SK-N-SH (cell line): ENCODE measurements at places on chromosomes 4 and X. TPM values are rescaled to one million over a fixed set of nuclear protein-coding genes. Genes with fewer than 3 reads are reported as not detected.

The ERCC6L gene
- 1.5 and 1.8 TPM in 2 replicates for polyA plus RNA-seq

- no peak overlapping the region for H3K4me3 ChIP-seq
- peaks cover 13% of the 10 kb centered on the region; the same call in 1 of the 2 replicates for H3K4me1 ChIP-seq
- DNase-seq = no peak
- no peak overlapping the region for H3K27ac ChIP-seq
Observed at GRCh38 chr4:153472122-153473037, 6.2 kb downstream of the TMEM131L start.

DNA sequence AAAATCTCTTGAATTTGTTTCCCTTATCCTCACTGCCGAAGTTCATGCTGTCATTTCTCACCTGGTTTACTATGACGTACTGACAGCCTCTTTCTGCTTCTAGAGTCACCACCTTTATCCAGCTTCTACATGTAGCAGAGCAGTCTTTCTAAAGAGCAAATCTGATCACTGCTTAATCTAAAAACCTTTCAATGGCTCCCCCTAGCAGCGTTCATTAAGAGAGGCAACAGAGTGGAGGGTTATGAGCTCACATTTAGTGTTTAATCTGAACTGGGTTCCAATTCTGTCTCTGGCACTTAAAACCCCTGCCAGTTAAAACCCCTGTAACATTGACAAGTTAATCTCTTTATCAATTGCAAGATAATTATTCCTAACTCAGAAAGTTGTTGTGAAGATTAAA is 4.4 kb downstream of the RBPJ start:
- H3K4me1 ChIP-seq = peaks cover 19% of the 10 kb centered on the region
- no peak overlapping the region for H3K27ac ChIP-seq
- no peak overlapping the region for H3K4me3 ChIP-seq

The C4orf17 gene
- polyA plus RNA-seq = not detected in 2 replicates

DNA sequence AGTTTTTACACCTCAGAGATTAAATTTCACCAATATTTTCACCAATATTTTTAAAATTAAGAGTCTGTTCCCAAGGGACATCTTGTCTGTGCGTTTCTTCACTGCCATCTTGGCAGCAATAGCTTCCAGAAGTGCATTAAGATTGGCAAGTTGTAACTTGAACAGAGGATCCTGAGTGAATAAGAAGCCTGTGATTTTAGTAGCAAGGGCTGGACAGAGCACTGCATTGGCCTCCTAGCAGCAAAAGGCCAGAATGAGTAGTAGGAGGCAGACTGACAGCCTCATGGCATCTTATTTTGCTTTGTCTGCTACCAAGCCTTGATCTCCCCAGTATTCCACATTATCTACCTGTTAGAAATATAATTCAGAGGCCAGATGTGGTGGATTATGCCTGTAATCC is 138.4 kb downstream of the CPE start:
- H3K4me3 ChIP-seq = no peak overlapping the region
- peaks cover 7% of the 10 kb centered on the region for H3K4me1 ChIP-seq
- no peaks in the 10 kb centered on the region for H3K36me3 ChIP-seq

The SLIT2 gene
- 53.6 and 68.7 TPM in 2 replicates for polyA plus RNA-seq

DNA sequence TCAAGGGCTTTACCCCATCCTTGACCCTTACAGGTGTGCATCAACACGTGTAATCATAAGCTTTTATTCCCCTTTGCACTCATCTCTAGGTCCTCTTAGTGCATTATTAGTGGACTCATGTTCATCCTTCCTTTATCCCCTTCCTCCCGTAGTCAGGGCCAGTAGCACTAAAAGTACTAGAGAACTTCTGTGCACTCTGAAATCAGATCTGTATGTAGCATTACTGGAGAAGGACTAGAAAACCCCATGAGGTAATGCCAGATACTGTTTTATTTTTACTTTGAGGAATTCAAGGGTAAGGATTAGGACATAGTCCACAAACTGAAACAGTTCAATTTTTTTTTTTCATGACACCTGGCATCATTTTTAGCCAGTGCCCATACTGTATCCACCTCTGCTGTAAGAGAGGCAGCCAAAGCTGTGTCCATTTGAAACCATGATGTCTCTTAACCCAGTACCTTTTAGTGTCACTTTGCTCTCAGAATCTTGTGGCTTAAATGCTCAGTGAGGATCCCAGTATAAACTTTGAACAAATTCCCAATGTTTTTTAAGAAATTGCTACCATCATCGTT is 134.7 kb downstream of the FNIP2 start:
- no peaks in the 10 kb centered on the region for H3K27me3 ChIP-seq
- no peak overlapping the region for H3K4me3 ChIP-seq
- no peak for DNase-seq
- no peak overlapping the region for H3K27ac ChIP-seq
- H3K4me1 ChIP-seq = peaks cover 3% of the 10 kb centered on the region

The FAM184B gene
- not detected in 2 replicates for polyA plus RNA-seq

DNA sequence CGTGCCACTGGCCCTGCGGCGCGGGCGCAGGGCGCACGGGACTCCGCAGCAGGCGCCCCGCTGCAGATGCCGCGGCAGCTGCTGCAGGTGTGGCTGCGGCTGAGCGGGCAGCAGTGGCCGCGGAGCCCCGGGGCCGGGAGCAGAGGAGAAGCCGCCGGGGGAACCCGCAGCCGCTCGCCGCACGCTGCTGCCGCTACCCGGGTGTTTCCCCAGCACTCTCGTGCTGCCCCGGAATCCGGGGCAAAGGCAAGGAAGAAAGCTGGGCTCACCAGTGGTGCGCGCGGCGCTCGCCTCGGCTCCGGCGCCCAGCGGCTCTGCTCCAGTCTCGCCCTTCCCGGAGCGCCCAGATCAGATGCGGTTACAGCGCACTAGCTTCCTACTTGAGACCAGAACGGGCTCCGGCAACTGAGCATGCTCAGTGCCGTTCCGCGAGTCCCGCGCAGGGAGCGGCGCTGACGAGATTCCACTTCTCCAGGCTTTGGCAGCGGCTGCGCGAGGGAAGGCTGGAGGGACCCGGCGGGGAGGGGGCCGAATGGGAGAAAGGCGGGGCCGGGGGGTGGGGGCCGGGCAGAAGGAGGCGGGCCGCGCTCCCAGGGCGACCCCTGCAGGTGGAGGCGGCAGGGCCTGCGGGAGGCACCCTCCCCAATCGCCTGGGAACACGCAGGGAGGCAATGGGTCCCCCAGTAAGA is at the start of gene APBB2:
APBB2 (minus strand) TSS at position 407 of the 689 bp plus-strand sequence. CDS start 181,288 bp downstream, outside the sequence.
- peak within 1 kb of the TSS; percentile 75 for H3K4me3 ChIP-seq
- peak within 1 kb of the TSS; percentile 71 for H3K27ac ChIP-seq
- H3K36me3 ChIP-seq = no peaks in the 10 kb centered on the region
- H3K4me1 ChIP-seq = peaks cover 21% of the 10 kb centered on the region
- peak; percentile 98 for DNase-seq

DNA sequence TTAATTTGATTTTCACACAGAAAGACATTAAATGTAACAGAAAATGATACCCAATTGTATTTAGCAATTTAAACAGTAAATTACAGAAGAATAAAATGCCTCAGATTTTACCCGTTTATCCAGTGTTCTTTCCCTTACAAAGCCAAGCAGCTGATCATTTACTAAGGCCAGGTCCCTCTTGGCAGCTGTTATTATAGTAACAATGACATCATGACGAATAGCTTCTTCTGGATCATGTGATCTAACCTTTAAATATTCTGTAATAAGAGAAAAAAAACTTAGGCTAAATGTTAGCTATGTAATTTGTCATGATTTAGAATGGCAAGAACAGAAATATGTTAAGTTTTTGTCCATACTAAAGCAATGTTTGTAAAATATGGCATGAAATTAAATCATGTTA is 69.4 kb downstream of the PDS5A start:
- H3K27ac ChIP-seq = no peak overlapping the region
- H3K4me3 ChIP-seq = no peak overlapping the region
- H3K36me3 ChIP-seq = peaks cover 33% of the 10 kb centered on the region
- DNase-seq = no peak

DNA sequence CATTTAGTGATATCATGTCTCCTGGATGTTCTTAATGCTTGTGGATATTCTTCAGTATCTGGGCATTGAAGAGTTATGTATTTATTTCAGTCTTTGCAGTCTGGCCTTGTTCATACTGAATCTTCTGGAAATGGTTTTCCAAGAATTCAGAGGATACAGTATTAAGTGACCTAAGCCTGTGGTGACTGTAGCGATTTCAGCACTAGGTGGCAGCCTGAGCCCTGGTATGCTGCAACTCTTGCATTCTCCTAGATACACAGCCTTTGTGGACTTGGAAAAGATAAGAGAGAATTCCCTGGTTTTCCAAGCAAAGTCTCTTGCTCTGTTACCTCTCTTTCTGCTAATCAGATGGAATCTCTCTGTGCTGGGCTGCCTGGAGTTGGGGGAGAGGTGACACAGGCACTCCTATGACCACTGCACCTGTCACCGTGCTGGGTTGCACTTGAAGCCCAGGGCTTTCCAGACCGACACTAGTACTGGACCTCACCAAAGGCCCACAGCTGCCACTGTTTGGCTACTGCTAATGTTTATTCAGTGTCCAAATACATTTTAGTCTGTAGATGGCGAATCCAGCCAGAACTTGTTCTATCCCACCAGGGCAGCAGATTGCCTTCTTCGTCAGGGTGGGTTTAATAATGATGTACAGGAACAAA is 19.3 kb upstream of the SPIN2A start:
- no peak for DNase-seq
- no peak overlapping the region for H3K27ac ChIP-seq

The HEPH gene
- polyA plus RNA-seq = 8.6 and 11.5 TPM in 2 replicates

- no peak for DNase-seq
- peaks cover 28% of the 10 kb centered on the region for H3K4me1 ChIP-seq
- peaks cover 4% of the 10 kb centered on the region; the same call in 1 of the 2 replicates for H3K36me3 ChIP-seq
- peak overlapping the region; percentile 31; the same call in 1 of the 2 replicates for H3K27ac ChIP-seq
- no peaks in the 10 kb centered on the region for H3K27me3 ChIP-seq
Observed at GRCh38 chr4:95541889-95542607, 6.7 kb downstream of the UNC5C start.
